GM12891 (cell line): ENCODE measurements at places on chromosomes 11 and 22.

- DNase-seq = no peak
Measured at GRCh38 chr11:54558919-54559318, 44.9 kb downstream of the OR4C46 start.

DNA sequence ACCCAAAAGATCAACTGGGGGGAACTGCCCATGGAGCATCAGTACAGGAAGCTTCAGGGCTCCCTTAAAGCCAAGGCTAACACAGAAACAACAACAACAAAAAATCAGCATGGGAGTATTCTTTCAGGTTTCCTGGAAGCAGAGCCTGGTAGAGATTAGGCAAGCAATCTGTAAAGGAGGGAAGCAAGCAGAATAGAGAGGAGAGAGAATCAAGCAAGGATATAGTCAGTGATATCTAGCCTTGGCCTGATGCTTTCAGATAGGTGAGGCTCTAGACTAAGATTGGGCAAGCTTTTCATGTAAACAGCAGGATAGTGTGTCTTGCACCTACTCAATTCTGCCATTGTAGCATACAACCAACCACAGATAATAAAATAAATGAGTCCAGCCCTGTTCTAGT, 44.4 kb upstream of the FAT3 start:
- no peak for DNase-seq

DNA sequence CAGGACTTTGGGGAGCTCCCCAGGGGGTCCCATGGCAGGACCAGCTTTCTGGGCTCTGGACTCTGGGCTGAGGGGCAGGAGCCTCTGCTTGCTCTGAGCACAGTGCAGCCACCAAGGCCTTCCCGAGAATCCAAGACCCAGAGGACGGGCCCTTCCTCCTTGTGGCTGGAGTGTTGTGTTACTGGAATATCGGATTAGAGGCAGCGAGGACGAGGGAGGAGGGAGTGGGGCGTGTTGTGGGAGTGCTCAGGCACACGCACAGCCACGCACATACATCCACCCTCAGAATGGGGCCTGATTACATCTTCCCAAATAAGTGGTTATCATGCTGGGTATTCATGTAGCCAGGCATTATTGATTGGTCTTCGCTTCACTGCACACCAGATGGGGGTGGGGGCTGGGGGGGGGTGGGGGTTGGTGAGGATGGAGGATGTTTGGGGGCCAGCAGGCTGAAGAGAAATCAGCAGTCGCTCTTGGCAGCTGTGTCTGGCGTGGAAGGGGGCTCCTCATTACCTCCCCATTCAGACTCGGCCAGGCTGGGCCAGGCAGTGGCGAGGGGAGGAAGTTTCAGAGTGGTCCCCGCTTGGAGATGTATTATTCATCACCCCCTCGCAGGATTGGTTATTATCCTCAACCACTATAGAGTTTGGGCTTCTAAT, 120.9 kb downstream of the ST3GAL4 start:
- DNase-seq = no peak

DNA sequence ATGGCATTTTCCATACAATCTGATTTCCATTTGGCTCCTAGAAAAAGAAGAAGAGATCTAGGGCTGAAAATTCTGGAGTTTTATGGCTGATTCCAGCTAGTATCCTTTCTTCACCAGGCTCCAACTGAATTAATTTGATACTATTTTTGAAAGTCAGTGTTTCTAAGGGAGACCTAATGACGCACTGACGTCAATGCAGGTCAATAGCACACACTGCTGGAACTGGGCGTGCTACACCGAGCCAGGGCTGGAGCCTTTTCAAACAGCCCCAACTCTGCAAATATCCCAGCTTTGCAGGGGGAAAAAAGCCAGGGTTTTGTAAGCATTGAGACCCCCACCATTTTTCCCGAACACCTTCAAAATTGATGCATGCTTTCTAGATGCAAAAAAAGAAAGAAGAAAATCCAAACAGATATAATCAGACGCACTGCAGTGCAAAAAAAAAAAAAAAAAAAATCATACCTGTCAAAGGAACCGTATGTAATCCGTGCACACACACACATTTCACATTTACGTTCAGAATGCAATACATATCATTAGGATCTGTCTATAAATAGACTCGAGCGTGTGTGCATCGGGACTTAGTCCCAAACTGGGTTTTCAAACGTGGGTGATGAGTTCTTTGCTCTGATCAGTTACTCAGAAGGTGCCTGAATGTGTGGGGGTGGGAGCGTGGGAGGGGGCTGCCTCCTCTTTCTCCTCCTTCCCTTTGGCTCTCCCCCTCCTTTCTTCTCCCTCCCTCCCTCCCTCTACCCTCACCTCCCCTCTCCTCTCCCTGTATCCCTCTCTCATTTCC, 124.5 kb upstream of the HSD17B12 start:
- no peak for DNase-seq

- no peak for DNase-seq
Measured at GRCh38 chr22:49427941-49428340, 399.7 kb downstream of the BRD1 start.

DNA sequence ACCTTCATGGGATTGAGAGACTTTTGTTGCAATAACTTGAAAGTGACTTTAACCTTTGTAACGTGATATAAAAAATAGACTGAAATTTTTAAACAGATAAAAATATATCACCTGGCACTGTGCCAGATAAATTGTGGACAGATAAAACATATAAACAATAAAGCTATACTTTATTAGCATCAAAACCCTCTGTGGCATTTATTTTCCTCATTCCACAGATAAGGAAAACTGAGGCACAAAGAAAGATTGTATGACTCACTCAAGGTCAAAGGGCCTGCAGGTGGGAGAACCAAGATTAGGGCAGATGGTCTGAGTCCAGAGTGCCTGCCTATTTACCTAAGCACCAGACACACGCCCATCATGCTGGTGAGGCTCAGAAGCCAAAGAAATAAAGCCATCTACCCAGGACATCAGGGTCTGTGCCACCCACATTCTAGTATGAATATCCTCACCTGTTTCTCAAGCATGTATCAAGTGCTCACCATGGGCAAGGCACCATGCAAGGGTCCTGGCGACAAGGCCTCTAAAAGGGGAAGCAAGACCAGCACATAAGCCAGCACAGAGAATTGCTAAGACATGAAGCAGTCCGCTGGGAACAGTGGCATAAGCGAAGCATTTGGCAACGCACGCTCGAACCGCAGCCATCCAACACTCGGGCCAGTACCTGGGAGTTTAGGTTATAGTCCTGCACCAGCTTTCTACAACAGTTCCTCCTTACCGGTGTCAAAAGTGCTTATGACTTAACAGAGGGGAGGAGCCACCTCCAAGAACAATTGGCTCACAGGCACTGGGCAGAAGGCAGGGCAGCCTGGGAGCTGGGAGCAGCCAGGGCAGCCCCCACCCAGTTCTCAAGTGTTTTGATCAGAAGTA, 17.6 kb downstream of the MYH9 start:
- no peak for DNase-seq

GRCh38 chr11:6356503-6357055, 33.7 kb upstream of the SMPD1 start:
- DNase-seq = no peak

DNA sequence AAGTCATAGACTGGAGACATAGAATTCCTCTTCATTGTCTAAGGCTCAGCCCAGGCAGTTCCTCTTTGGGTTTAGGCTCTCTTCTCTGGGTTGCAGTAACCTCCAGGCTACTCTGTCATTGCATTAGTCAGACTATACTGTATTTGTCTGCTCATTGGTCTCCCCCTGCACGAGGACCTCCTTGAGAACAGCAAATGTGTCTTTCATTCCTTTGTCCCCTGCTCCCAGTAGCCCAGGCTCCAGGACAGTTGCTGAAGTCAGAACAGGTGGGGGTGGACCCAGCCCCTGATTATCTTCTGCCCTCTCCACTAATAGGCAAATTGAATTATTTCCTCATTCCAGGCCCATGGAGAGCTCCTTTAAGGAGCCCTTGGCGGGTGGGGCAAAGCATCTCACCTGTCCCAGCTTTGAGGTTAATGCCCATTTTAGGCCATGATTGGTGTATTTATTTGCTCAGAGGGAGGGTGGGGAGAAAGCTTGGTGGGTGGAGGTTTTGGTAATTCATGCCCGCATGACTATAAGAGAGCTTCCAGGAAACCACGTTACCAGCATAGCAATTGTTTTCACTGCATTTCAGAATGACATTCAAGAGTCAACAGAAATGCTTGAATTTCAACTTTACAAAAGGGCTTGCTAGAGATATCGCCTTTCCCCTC, 40.9 kb downstream of the NAV2 start:
- DNase-seq = no peak

DNA sequence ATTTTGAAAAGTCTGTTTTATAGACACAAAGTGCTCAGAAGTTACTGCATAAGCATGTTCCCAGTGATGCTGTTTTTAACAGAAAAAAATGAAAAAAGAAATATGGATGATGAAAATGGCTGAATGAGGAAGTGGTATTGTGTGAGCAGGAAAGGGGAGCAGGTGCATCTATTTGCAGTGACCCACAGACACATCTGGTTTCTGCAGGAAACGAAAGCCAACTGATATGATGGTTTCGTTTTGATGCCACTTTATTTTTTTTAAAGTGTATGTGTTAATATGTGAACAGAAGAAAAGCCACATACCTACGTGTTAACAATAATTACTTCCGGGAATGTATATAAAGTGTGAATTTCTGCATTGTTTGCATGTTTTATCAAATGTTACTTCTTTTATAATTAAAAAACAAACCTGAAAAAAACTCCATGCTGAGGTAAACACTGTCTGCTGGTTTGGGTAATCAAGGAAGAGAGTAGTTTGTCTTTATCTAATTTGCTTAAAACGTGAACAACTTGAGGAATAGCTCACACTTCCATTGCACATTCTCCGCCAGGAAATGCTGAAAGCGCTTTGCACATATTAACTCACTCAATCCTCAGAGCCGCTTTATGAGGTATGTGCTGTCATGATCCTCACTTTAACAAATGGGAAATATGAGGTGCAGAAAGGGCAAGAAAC, 1335.9 kb downstream of the TBC1D22A start:
- peak; percentile 63 for DNase-seq

DNA sequence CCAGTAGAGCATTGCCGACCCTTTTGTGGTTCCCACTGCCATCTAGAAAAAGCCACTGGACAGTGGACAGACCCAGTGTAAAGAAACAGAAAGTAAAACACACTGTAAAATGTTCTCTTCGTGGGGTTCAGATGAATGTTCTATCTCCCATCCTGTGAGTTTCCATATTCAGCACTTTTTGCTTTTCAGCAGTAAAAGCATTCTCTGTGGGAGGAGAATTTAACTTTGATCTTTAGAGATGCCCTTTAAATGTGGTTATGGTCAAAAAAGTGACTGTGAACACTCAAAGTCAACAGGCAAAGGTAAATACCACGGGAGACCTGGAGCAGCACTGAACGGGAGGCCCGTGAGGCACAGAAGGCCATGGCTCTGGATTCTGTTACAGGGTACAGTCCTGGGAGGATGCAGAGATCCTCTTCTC, 53.9 kb downstream of the FLI1 start:
- no peak for DNase-seq

- DNase-seq = no peak
Measured at GRCh38 chr11:47414685-47415070, 6.3 kb downstream of the SLC39A13 start.

DNA sequence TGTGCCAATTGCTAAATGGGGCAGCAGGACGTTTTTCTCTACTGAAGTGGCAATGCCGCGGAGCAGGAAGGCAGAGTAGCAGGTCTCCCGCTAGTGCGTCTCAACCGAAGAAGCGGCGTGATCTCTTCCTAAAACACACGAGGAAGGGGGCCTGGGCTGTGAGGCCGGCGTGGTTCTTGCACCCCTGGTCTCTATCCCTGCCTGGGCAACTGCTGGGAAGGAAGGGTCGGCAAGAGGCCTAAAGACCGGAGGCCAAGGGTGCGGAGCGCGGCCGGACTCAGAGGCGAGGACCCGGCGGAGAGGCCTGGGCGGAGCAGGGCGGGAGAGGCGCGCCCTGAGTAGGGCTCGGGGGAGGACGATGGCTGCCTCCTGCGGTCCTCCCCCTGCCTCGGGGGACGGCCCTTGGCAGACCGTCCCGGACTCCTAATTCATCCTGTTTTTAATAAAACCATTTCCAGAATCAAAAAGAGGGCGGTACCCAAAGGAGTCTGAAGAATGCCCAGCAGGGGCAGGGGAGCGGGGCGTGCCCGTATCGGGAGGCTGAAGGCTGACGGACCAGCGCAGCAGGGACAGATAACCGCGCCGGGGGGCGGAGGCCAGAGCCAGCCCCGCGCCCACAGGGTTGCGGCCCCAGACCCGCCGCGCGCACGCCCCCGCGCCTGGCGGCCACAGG, 572 bp upstream of the APLP2 start:
- DNase-seq = no peak

GRCh38 chr11:1301220-1302000, 8.0 kb downstream of the TOLLIP start:
- no peak for DNase-seq

- DNase-seq = no peak
Measured at GRCh38 chr22:34490886-34491285, 570.6 kb upstream of the LARGE1 start.

GRCh38 chr11:124840666-124841065, 24.6 kb upstream of the ROBO3 start:
- no peak for DNase-seq

- DNase-seq = no peak
Measured at GRCh38 chr11:110860461-110860860, 148.2 kb upstream of the ARHGAP20 start.

DNA sequence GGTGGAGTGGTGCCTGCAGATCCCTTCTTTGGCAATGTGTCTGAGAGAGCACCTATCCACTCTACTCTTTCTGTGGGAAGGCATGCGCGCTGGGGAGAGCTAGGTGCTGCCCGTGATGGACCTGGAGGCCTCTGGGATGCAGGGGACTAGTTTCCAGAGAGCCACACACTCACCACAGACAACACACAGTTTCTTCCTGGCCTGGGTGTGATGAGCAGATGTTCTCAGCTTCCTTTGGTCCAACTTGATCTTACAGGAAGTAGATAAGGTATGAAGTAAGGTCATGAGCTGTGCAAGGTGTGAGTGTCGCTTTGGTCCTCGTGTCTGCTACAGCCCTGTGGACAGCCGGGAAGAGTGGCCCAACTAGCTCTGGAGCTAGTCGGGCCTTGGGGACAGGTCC, 27.3 kb upstream of the SUSD2 start:
- no peak for DNase-seq

DNA sequence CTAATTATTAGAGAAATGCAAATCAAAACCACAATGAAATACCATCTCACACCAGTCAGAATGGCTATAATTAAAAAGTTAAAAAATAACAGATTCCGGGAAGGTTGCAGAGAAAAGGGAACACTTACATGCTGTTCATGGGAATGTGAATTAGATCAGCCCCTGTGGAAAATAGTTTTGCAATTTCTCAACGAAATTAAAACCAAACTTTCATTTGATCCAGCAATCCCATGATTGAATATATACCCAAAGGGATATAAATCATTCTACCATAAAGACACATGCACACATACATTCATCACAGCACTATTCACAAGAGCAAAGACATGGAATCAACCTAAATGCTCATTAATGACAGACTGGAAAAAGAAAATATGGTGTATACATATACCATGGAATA, 32.5 kb downstream of the NOX4 start:
- DNase-seq = no peak
